ENCODE measurements at places on chromosomes 2 and 18.

DNA sequence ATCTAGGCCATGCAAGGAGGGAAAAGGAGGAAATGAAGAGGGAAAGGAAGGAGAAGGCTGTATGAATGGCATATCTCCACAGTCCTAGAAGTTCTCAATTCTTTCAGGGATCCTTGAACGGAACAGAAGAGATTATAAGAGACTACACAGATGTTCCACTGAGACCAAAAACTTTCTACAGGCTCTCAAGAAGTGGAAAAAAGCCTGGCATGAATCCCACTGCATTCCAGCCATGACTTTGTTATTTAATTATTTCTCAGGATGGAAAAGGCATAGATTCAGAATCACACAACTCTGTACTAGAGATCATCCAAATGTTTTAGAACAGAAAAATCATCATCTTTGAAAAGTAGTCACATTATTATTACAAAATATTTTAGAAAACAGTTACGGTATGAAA is 131.7 kb upstream of the CDH20 start:
- DNase-seq: no peak

GRCh38 chr2:62443886-62444285 is 62.1 kb downstream of the TMEM17 start:
- DNase-seq: no peak

DNA sequence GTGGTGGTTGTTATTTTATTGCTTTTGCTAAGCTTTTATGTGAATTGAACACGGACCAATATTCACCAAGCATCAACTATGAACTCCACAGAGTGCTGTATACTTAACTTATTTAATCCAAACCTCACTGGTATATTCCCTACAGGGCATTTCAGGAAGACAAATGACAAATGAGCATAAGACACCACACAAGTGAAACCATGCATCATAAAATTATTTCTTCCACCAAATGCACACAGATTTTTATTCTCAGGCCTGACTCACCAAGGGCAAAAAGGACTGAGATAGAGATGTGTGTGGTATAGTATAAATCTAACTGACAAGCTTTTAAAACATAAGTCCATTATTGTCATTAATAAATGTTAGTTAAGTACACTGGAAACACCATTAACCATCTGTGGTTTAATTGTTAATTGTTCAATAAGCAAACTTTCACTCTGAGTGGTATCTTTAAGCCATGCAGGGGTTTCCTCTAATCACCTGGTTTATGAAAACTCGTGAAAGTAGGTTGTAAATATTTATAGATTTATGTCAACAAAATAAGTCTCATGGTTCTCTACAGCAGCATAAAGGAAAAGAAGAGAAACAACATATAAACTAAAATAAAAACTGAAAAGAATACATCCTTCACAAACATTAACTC is 77.6 kb upstream of the CRIM1 start:
- DNase-seq: no peak

DNA sequence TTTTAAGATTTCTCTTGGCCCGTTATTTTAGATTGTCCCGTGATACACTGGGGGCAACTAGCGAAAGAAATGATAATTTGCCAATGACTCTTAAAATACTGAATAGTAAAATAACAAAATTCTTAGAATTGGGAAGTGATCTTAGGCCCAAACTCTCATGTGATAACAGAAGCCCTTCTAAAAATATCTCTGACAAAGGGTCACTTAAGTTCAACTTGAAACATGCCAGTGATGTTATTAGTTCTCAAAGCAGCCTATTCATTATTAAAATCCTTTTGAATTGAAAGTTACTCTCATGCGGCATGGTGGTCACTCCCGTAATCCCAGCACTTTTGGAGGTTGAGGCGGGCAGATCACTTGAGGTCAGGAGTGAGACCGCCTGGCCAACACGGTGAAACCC is 920.9 kb downstream of the NRXN1 start:
- DNase-seq: no peak

DNA sequence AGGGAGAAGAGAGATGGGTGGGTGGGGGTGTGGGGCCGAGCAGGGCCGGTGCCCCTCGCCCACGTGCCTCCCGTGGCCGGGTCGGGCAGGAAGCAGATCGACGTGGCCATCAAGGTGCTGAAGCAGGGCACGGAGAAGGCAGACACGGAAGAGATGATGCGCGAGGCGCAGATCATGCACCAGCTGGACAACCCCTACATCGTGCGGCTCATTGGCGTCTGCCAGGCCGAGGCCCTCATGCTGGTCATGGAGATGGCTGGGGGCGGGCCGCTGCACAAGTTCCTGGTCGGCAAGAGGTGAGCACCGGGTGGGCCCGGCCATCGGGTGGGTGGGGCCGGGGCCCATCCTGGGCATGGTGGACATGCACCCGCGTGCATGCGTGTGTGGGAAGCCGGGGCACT is 21.8 kb downstream of the ZAP70 start:
- no peak for DNase-seq

DNA sequence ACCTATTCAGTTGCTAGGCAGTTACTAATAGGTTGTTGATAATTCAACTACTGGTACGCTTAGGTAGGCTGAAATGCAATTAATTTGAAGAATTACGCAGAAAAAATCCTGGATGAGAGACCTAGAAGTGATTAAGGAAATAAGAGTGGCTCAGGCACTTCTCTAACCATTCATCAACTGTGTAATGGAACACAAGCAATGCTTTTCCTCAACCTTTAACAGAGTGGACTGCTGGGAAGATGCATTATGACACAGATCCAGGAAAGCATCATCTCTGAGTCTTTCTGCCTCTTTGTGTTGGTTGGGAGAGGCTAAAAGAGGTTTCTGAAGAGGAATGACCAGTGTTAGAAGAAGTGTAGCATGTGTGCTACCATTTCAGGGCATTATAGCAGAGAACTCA is 992.2 kb downstream of the TSN start:
- no peak for DNase-seq

DNA sequence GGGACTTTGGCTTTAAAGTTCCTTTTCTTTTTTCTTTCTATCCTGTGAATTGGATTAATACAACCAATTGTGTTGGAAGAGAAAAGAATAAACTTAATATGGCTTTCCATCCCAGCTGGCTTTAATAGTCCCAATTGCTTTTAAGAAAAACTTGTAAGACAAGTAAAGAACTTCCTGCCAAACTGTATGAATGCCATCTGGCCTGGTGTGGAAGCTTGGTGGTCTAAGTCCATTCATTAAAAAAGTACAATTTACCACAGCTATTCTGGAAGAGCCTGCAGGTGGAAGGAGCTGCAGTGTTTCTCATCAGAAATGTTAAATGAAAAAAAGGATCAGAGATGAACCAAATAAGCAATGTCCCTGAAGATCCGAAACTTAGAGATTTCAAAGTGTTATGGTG is 103.9 kb downstream of the KLHL14 start:
- no peak for DNase-seq

GRCh38 chr2:169771612-169772011 is 27.1 kb upstream of the SSB start:
- no peak for DNase-seq

GRCh38 chr2:230809677-230810251 is 55.0 kb upstream of the ITM2C start:
- DNase-seq: no peak

GRCh38 chr2:86081724-86082123 is 24.0 kb downstream of the POLR1A start:
- no peak for DNase-seq

DNA sequence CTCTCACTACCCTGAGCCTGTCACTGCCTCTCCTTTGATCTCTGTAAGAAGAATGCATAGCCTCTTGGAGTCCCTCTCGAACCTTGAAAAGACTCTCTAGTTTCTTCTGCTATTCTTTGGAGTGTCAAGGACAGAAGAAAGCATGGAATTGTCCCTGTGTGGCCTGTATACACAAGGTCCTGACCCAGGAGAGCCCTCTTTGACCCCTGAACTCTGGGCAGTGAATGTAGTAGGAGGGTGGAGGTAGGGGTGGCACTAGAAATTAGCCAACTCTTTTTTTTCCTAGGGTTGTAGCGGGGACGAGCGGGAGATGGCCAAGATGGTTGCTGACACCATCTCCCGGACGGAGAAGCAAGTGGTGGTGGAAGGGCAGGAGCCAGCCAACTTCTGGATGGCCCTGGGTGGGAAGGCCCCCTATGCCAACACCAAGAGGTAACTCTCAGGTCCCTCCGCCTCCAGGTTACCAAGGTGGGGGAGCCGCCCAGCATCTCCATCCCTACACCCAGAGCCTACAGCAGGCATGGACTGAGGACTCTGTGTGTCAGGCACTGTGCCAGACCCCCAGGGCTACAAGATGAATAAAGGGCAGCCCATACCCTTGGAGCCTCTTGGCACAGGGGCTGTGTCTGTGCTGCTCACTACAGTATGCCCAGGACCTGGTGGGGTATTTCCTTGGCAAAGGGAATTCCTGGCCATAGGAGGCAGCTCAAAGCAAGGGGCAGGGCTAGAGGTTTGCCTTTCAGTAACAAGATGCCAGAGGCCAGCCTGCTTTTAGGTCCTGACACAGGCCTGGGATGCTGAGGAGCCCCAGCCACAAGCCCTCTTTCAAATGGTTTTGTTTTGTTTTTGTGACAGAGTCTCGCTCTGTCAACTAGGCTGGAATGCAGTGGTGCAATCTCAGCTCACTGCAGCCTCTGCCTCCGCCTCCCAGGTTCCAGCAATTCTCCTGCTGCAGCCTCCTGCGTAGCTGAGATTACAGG is 16.4 kb downstream of the VIL1 start:
- DNase-seq: no peak

GRCh38 chr2:5195636-5196035 is 496.5 kb upstream of the SOX11 start:
- no peak for DNase-seq

DNA sequence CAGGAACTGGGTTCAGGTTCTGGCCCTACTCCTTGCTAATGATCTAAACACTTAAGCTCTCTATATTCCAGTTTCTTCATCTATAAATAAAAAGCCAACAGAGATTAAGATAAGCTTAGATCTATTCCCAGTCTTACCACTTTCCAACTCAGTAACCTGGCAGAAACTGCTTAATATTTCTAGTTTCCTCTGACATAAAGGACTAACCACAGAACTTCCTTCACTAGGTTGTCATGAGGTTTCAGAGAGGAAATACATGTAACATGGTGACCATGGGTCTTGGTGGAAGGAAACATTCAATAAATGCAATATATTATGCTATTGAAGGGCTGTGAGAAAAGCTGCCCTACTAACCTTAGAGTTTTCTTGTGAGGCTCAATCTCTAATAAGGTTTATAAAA is 114.4 kb upstream of the PDE1A start:
- no peak for DNase-seq

DNA sequence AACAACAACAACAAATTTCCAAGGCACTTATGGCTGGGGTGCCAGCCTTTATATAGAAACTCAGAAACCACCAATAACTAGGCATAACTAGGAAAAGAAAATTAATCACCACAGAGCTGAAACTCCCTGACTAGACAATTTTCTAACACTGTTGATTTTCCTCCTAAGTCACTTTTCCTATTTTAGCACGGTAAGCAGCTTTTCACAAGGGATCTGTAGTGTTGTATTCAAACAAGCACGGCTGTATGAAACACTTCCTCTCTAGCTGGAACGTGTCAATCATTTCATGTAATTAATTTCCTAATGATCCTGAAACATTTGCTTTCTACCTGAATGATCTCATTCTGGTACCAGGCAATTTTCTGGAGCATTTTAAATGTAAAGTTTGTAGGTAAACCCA is 645.0 kb downstream of the IRS1 start:
- no peak for DNase-seq

All from activated CD4-positive, alpha-beta T cell treated with anti-CD3 and anti-CD28 coated beads, Interleukin-2, amount 50 U/mL, for 24 hours (primary cell).